Left renal pelvis (tissue), 4 donors: ENCODE measurements at places on chromosomes 7 and 10. TPM values are rescaled to one million over a fixed set of nuclear protein-coding genes. Genes with fewer than 3 reads are reported as not detected.

Gene C10orf105
- 0.61 TPM for polyA plus RNA-seq

Gene ANKMY2
- polyA plus RNA-seq, result 34.2 TPM

Gene GIMAP2
- 7.2 TPM for polyA plus RNA-seq

Gene CNNM1
- polyA plus RNA-seq, result 1.6 TPM

Gene TAS2R4
- polyA plus RNA-seq, result 5.7 TPM

Gene PWWP2B
- polyA plus RNA-seq, result 2.7 TPM

Gene PIP
- not detected for polyA plus RNA-seq

Gene RBP3
- polyA plus RNA-seq, result 0.11 TPM

Gene AQP1
- polyA plus RNA-seq, result 39.4 TPM

Gene ZPBP
- polyA plus RNA-seq, result 0.50 TPM

Gene TEX47
- polyA plus RNA-seq, result not detected

Gene GPR26
- not detected for polyA plus RNA-seq

Gene SNX10
- polyA plus RNA-seq, result 9.0 TPM

Gene CCL24
- not detected for polyA plus RNA-seq

Gene GATA3
- 118 TPM for polyA plus RNA-seq

Gene FZD1
- 66.3 TPM for polyA plus RNA-seq

Gene OR2A1
- polyA plus RNA-seq, result 0.63 TPM

Gene SLC39A12
- not detected for polyA plus RNA-seq

Gene DRGX
- polyA plus RNA-seq, result 0.06 TPM

Gene SEMA4G
- polyA plus RNA-seq, result 38.0 TPM

Gene PAX4
- polyA plus RNA-seq, result not detected

Gene ACBD7
- 9.0 TPM for polyA plus RNA-seq

Gene OIT3
- polyA plus RNA-seq, result 3.4 TPM

Gene CEP55
- 12.4 TPM for polyA plus RNA-seq

Gene TMEM196
- not detected for polyA plus RNA-seq

Gene TMEM213
- polyA plus RNA-seq, result 0.60 TPM

Gene LLCFC1
- polyA plus RNA-seq, result 0.21 TPM

Gene GDF2
- not detected for polyA plus RNA-seq

Gene ARID5B
- polyA plus RNA-seq, result 52.6 TPM

Gene PAPOLB
- polyA plus RNA-seq, result 0.12 TPM

Gene SLC26A4
- 0.53 TPM for polyA plus RNA-seq

Gene CARD11
- polyA plus RNA-seq, result 1.0 TPM

Gene ACTR3C
- polyA plus RNA-seq, result 4.0 TPM

Gene CCDC172
- polyA plus RNA-seq, result not detected

Gene NPC1L1
- 0.15 TPM for polyA plus RNA-seq

Gene ALOX5
- 3.8 TPM for polyA plus RNA-seq

Gene FGFBP3
- polyA plus RNA-seq, result 3.2 TPM

Gene COBL
- 21.5 TPM for polyA plus RNA-seq

Gene CTTNBP2
- polyA plus RNA-seq, result 27.5 TPM

Gene PRR15
- 4.7 TPM for polyA plus RNA-seq

Gene METTL27
- polyA plus RNA-seq, result 1.8 TPM

Gene MYO1G
- 0.49 TPM for polyA plus RNA-seq

Gene AP1S1
- 77.0 TPM for polyA plus RNA-seq

Gene PON3
- polyA plus RNA-seq, result 2.4 TPM

Gene WNT8B
- 0.99 TPM for polyA plus RNA-seq

Gene PRLHR
- not detected for polyA plus RNA-seq

Gene CLRN3
- polyA plus RNA-seq, result 14.4 TPM

Gene ACBD5
- polyA plus RNA-seq, result 36.1 TPM

Gene ASB15
- 1.7 TPM for polyA plus RNA-seq

Gene IL6
- not detected for polyA plus RNA-seq

Gene HOXA9
- 95.8 TPM for polyA plus RNA-seq

Gene HOXA4
- polyA plus RNA-seq, result 23.4 TPM
